Activated T-cell treated with anti-CD3 and anti-CD28 coated beads, Interleukin-2, amount 50 U/mL, for 4 hours (primary cell): ENCODE measurements at places on chromosomes 5 and 9. TPM values are rescaled to one million over a fixed set of nuclear protein-coding genes. Genes with fewer than 3 reads are reported as not detected.

DNA sequence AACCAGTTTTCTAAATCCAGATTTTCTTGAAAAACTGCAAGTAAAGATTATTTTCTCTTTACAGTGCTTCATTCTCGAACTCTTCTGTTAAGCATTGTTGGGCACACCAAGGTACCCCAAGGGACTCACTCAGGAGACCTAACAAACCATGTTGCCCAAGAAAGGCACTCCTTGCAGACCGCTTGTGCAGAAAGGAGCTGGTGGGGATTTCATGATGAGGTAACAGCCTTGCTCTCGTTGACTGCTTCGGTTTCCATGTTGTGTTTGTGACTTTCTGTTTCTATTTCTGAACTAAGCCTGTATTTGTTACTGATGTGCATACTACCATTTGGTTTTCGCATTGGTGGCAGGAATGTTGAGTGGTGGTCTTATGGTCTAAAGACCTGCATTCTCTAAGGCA is 266.6 kb upstream of the DAP start:
- DNase-seq, result no peak

Gene RAD23B
- total RNA-seq, result 208 TPM

Gene SFXN1
- total RNA-seq, result 373 TPM

Gene SOX30
- not detected for total RNA-seq

Gene NR2F1
- total RNA-seq, result 0.10 TPM

GRCh38 chr5:59198365-59198764 is 615.5 kb downstream of the RAB3C start:
- DNase-seq, result no peak

- DNase-seq, result no peak
Measured at GRCh38 chr5:127011961-127012644, 18.3 kb downstream of the MARCHF3 start.
